ENCODE measurements at places on chromosomes 4 and X.

GRCh38 chr4:159566786-159567185 lies 463.9 kb downstream of the RAPGEF2 start:
- no peak for DNase-seq

DNA sequence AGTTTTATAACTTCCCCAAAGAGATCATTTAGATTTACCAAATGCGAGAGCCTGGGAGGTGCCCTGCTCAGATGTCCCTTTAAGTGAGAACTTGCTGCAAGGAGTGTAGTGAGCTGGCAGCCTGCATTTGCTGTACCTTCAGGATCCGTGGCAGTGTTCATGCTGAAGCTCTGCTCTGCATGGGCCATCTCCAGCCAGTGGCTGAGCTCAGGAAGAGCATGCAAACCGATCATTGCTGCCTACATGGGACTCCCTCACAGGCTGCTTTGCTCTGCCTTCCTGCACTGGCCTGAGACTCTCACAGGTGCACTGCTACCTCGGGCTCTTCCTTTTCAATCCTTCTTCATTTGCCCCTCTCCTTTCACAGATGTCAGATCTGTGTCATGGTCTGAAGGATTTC lies 152.0 kb upstream of the SFRP2 start:
- DNase-seq = no peak

GRCh38 chrX:17654116-17654515 lies 83.2 kb upstream of the SCML1 start:
- no peak for DNase-seq

DNA sequence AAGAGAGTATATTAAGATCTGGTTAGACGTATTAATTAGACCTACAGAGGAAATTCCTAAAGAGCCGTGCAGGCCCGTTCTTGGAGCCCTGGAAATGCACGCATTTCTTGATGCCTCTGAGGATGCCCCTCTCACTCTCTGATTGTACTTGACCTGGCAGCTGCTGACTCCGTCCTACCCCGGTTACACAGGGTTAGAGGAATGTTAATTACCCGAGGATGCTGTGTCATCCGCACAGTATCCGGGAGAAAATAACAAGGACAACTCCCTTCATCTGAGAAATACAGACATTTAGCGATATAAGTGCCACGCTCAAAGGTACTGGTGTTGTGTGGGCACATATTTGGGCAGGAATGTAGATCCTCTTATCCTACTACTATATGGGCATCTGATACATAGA lies 404.6 kb upstream of the FAT1 start:
- DNase-seq = peak; percentile 53

DNA sequence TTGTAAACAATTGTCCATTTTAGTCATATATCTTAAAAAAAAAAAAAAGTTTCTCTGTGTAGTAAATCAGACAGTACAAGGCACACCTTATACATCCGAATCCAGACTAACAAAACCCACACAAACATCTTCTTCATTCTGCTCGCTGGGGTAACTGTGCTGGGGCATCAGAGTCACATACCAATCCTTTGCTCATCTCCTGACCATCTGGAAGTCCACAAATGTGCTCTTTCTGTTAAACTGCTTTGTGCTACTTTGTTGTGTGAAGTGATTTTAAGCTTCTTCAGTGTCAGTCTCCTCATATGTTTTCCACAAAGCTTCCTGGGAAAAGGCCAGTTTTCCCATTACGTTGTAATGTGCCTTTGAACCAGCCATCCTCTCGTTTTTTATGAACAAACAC lies 86.2 kb upstream of the CBR4 start:
- DNase-seq = no peak

- DNase-seq = peak; percentile 11
These were observed 48.4 kb downstream of the PRKG2 start for GRCh38 chr4:81166458-81167160.

- no peak for DNase-seq
These were observed 119.9 kb downstream of the EGF start for GRCh38 chr4:110032603-110033002.

DNA sequence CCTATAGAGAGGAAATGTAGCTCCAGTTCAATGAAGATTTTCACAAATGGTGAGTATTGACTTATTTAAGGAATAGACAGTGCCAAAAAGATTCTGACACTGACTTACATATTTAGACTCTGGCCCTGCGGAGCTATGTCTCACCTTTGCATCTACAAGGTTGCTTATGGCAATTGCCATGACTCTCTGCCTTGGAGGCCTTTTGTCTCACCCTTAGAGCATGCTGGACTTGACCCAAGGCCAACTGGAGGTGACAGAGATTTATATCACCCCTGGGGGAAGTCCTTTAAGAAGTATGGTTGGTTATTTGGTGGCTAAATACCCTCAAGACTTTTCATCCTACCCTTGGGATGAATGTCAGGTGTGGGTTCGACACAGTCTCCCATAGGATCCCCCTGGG lies 4.5 kb upstream of the ETDC start:
- DNase-seq = no peak

GRCh38 chr4:88008122-88008742 lies 797 bp downstream of the PKD2 start:
- DNase-seq = peak; percentile 77

DNA sequence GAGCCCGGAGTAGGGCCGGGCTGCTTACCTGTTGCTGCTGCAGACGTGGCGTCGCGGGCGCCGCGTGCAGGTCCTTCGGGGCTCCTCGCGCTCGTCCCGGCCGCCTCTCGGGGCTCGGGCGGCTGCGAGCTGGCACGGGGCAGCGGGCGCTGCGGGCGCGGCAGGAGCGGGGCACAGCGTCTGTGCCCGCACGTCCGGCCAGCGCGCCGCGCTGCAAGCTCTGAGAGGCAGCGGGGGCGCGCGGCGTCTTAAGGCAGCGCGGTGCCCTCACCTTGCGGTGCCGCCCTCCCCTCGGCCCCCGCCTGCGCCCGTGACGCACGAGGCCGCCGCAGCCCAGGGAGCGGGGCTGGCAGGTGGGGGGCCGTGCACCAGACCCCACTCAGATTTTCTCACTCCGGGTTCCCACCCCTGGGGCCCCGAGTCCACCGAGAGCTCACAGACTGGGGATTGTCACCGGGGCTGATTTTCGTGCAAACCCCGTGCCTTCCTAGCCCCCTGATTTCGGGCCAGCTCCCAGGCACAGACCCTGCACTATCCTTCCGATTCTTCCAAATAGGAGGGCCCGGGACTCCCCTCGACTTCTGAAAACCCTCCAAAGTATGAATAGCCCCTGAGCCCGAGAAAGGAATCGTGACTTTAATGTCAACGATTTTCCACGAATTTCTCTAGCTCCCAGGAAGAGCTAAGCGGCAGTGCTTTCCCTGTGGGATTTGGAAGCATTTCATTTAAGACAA lies at the start of gene GPR101:
Gene GPR101, minus strand, starts transcription at position 222 of the 734 bp plus-strand sequence. CDS start 2,321 bp downstream, outside the sequence.
- DNase-seq = peak; percentile 8

DNA sequence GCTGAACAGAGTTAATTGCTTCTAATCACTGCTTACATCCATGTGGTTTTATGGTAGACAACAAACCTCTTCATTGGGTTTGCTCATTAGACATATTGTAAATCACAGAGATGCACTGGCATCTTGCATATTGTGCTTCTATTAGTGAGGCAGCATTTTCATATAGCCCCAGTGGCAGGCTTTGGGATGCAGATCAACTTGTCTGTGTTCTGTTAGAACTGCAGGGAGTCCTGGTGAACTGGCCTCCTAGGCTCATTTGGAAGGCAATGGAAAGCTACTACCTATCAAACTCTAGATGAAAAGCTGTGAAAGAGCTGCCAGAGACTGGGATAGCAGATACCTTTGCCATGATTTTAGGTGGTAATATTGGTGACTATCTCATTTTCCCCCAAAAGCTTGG lies 108.8 kb downstream of the NAA11 start:
- DNase-seq = no peak

DNA sequence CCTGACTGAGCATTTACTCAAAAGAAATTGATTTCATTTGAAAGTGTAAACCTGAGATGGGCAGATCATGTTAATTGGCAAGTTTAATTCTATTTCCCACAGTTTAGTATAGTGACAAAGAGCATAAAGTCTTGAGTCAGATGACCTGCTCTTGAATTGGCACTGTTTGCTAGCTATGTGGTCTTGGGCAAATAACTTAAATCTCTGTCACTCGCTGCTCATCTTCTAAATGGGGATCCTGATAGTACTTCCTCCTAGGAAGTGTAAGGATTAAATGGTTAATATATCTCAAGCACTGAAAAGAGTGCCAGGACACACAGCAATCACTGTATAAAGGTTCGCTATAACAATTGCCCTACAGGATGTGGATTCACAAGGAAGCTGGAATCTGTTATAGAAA lies 242.8 kb upstream of the JADE1 start:
- no peak for DNase-seq

DNA sequence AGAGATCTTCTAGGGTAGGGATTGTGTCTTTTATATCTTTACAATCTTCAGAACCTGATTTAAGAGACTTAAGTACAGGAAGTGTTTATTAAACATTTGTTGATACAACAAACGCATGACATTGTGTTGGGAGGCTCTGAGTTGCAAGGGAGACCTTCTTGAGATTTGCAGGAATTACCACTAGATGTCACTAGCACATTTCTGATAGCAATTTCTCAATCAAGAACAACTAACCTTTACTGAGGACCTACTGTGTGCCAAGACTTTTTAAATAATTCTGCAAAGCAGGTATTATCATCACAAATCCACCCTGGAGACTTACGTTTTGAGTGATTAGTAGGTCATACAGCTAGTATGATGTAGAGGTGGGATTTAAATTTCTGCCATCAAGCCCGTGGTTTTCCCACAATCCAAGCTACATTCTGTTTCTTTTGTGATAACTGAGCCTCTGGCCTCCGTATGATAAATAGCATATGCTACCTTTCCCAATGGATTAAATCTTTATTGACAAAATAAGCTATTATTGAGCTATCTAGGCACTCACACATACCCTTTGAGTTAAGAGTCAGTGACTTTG lies 986.0 kb downstream of the CCSER1 start:
- DNase-seq = peak; percentile 48

GRCh38 chr4:155119006-155119405 lies 89.4 kb upstream of the NPY2R start:
- DNase-seq = no peak

DNA sequence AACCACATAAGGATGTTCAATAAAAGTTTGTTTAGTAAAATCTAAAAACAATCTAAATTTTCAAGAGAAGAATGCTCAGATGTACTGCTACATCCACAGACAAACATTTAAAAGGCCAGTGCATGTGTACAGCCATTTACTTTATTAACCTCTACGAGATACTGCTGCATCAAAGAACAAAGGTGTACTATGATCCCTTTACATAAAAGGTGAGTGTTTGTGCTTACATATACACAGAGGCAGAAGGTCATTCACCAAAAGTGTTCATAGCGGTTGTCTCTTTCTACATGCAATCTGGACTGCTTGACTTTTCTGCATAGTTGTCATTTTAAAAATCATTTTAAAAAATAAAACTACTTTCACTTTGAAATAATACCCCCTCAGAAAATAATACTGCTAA lies 81.7 kb downstream of the AFAP1 start:
- DNase-seq = no peak

DNA sequence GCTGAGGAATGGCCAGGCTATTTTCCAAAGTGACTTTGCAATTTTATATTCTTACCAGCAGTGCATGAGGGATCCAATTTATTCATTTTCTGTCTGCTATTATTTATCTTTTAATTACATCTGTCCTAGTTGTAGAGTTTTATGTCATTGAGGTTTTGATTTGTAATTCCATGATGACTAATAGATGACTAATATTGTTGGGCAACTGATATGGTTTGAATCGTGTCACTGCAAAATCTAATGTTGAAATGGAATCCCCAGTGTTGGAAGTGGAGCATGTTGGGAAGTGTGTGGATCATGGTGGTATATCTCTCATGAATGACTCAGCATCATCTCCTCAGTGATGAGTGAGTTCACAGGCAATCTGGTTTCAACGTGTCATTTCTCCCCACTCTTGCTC lies 201.5 kb downstream of the TBX22 start:
- no peak for DNase-seq

- peak; percentile 92 for DNase-seq
These were observed 99.8 kb downstream of the PTCHD1 start for GRCh38 chrX:23434356-23434884.

DNA sequence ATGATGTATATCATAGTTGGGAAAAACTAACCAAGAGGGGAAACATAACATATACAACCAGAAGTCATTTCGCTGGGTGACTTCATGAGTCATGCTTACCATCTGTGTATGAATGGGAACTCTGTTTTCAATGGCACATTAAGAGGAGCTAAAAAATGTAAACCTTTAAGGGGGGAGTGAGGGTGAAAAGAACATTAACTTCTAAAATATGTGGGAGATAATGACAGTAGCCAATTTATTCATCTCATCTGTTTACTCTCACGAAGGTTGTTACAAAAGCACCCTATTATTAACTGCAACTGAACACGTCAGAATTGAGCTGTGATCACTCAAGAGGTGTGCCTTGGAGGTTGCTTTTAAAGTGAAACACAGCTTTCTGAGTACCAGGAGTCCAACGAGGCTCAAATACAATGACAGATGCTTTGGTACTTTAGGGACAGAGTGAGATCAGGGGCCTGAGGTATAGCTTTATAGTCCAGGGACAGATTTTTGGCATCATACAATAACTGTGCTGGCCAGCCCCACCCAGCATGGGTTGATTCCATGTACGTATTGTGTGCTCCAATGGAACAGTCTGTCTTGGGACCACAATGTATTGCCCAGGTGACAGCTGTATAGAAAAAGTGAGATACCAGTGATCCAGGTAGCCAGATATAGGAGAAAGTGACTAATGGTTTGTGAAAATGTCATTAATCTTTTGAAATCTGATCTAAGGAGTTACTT lies 107.3 kb downstream of the AMMECR1 start:
- peak; percentile 39 for DNase-seq

- no peak for DNase-seq
These were observed 1.2 kb downstream of the ATP11C start for GRCh38 chrX:139931646-139932072.

- DNase-seq = no peak
These were observed 3.7 kb downstream of the CNGA1 start for GRCh38 chr4:48012824-48013223.

DNA sequence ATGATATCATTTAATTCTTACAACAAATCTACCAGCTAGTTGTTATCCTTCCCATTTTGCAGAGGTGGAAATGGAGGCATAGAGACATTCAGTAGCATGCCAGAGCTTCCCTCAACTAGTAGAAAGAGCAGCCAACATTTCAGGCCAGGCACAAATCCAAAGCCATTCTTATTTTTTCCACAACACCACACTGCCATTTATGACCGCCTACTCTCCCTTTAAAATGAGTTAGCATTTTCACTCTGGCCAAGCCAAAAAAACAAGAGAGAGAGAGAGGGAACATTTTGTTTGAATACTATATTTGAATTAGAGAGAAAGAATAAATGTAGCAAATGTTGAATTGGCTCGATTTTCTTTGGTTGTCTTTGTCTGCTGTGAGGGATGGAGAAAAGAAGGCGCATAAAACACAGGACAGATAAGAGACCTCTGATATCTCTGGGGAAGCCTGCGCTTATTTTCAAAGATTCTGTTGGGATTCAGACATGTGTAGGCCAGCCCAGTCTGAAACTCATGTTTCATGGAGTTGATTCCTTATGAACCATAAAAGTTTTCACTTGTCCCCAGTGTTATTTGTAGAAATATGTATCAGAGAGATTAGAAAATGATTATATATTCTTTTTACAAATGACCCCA lies 265.7 kb downstream of the RAB28 start:
- peak; percentile 67 for DNase-seq

Data from astrocyte of the hippocampus (primary cell).